Glutamatergic neuron (in vitro differentiated cells): ENCODE measurements at places on chromosomes 6 and 20.
A peak's percentile ranks its signal among the peaks of the same experiment; 100 is the strongest.

DNA sequence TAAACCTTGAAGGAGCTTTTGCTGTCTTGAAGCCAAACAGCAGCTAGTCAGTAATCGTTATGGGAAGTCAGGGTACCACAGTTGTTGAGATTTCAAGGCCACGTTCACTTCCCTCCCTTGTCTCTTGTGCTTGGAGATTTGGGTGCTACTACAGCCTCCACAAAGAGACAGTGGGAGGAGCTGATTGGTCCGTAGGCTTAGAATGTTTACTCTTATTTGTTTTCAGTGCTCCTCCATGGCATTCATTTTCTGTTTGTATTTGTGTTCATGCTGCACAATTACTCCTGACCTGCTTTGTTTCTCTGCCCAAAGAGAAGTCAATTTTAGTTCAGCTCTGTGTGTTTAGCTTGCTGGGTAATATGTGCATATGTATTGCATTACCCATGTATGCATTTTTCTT, 147.7 kb downstream of the PRL start:
- DNase-seq = no peak

GRCh38 chr6:38364127-38364526, 275.6 kb downstream of the BTBD9 start:
- DNase-seq = no peak

- no peak for DNase-seq
Observed at GRCh38 chr6:28738396-28738765, 185.4 kb downstream of the TRIM27 start.

DNA sequence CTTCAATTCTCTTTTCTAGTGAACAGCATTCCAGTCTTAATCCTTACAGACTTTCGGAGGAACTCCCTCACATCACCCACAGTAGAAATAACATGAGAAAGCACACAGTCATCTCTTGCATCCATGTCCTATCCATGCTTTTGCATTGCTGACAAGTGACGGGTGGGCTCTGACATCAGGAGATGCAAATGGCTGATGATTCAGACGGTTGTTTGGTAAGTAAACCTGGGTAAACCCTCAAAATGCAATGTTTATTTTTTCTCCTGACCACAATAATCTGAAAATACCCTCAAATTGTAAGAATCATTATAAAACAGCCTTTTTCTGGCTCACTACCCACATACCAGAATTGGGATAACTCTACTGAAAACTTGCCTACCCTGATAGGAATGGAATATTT, 792.0 kb downstream of the MAFB start:
- DNase-seq = no peak

GRCh38 chr6:165906-166305, 126.4 kb upstream of the DUSP22 start:
- no peak for DNase-seq

DNA sequence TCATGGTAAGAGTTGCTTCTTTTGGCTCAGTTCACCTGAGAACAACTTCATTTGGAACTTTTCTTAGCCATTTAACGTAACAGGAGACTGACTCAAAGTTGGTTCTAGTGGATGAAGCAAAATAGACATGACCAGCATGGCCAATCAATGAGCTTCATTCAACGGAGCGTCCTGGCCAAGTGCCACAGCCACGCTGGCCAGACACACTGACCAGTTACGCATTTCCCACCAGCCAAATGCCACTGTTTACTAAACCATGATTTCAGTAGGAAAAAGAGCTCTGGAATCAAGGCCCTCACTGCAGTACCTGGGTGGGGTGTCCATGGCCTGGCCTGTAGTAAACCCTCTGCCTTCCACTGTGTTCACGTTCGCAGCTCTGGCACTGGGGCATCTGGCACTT, 80.4 kb downstream of the POPDC3 start:
- no peak for DNase-seq

GRCh38 chr20:53129563-53129962, 157.4 kb downstream of the TSHZ2 start:
- no peak for DNase-seq

DNA sequence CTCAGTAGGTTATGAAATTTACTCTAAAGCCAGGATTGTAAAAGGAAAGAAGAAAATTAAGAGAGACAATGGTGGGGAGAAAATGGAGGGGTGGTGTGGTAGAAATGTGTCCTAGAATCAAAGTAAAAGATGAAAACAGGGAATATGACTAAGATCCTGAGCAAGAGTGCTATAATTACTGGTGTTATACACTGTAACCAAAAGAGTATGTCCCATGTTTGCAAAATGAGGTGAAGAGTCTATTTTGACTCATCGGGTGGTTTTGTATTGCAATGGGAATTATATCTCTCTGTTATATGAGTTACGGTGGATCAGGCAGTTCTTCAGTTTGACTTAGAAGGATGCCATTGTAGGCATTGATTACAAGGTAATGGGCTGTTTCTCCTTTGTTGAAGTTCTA, 8.5 kb downstream of the L3MBTL3 start:
- DNase-seq = no peak

DNA sequence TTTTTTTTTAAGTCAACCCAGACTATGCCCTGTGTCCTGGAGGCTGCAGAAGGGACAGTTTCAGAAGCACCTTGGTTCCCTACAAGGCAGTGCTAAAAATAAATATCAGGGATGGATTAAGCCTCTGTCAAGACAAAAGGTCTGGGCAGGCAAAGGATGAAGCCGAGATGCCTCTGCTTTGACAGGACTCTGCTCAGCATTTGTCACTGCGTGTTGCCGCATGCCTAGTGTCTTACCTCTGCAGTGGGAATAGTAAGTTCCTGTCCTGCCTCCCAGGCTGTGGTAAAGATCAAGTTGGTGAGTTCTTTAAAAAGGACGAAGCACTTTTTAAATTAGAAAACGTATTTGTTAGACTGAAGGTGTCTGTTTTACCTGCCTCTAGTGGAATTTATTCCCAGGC, 15.1 kb downstream of the AAR2 start:
- no peak for DNase-seq

- DNase-seq = peak; percentile 71
Observed at GRCh38 chr6:25017932-25018567, 82.3 kb upstream of the RIPOR2 start.

DNA sequence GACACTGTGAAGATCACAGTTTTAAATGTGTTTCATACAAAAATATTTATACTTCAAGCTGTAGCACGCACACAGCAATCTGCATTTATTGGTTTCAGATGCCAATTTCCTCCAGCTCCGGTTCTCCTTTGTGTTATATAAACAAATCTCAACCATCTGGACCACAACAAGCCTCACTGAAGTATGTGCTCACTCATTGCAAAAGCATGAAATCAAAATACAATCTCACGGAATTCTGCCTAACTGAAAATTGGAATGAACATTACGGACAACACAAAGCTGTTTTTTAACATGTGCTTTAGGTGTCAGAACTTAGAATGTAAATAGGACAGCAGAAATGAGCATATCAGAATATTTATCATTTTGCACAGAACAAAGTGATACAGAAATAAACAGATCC, 38.0 kb downstream of the RCAN2 start:
- DNase-seq = no peak

DNA sequence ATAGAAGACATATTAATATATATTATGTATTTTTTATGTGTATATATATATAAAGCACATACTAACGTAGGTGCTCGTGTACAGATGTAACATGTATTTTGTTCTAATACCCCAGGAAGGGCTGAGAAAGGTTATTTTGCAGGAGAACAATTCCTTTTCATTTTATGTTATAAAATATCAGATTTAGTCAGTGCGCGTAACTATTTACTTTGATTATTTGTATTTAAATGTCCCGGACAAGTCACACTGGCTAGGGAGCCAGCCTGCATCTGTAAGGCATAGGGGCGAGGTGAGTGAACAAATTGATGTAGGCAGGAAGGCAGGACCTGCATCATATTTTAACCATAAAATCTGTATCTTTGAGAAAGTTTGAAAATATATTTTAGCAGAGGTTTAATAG, 74.1 kb downstream of the BMP7 start:
- DNase-seq = no peak

DNA sequence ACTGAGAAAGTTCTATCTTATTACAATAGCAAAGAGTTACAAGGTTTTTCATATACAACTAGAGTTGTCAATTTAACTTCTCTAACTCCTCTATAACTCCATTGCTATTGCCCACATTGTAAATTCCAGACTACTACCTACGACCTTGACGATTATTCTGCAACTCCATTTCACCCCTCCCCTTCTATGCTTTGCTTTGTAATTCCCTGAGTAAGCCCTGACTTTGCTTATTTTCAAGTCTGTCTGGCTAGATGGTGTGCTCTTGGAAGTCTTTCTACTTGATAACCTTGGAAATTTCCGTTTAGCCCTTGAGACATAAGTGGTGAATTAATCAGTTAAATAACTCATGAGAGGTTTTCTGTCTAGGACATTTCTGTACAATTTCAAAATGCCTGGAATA, 161.4 kb downstream of the C6orf58 start:
- DNase-seq = no peak

GRCh38 chr20:6040958-6041807, 12.7 kb downstream of the LRRN4 start:
- DNase-seq = no peak

- no peak for DNase-seq
Observed at GRCh38 chr6:143465546-143465945, 14.9 kb downstream of the PEX3 start.

DNA sequence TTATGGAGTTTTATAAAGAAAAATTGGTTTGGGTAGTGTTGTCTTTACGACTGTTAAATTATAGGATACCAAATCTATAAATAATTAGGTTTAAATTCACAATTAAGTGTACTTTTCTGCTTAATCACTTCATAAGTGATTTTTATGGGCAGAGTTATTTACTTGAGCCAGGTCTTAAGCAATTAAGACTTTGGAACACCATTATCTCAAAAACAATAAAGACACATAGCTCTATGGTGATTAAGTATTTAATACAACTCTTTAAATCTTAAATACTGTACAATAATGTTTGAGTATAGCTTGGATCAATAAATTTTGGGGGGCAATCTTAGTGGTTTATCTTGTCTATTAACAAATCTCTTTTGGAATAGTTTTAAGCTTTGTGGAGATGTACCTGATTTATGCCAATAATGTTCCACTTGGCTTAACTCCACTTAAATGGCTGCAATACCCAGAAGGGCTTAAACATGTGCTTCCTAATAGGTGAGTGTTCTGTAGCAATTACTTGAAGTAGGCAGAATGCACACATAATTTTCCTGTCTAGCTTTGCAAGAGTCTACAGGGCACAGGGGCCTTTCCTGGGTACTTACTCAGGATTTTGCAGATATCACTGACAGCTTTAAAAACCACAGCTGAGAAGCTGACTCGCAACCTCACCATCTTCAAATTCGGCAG, 7.5 kb downstream of the FERMT1 start:
- DNase-seq = no peak

DNA sequence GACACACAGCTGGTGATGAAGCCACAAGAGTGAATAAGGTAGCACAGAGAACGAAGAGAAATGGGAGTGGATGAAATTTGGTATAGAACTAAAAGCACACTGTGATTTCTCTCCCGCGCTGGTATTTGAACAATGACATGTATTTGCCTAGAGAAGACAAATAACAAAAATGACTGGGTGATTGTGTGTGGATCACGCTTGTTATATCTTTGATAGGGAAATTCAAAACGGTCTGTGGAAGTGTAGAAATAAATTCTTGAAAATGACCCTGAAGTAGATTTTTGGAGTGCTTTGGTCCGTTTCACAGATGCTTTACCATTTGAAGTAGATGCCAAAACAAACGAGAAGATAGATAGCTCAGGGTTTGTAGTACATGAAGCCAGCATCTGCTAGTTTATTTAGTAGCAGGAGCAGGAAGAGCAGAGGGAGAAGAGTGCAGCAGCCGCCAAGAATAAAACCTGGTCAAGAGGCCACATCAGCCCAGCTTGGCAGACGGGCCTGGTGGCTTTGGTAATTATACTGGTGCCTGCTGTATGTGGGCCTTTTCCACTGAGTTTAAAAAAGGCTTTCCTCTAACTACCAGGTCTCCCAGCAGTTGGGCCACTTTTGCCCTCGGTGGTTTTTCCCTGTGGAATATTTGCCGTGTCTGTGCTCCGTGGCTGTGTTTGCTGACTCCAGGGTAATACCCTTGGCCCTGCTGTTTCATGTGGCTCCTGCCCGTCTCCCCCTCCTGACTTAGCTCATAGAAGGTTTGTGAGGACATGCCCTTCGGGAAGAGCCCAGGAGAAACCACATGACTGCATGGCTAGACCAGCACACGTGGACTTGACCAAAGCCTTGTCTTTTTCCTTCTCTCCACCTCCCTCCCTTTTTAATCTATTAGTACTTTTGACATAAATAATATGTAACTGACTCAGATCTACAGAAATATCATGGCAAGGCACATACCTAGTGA, 294.0 kb downstream of the SOX4 start:
- no peak for DNase-seq

DNA sequence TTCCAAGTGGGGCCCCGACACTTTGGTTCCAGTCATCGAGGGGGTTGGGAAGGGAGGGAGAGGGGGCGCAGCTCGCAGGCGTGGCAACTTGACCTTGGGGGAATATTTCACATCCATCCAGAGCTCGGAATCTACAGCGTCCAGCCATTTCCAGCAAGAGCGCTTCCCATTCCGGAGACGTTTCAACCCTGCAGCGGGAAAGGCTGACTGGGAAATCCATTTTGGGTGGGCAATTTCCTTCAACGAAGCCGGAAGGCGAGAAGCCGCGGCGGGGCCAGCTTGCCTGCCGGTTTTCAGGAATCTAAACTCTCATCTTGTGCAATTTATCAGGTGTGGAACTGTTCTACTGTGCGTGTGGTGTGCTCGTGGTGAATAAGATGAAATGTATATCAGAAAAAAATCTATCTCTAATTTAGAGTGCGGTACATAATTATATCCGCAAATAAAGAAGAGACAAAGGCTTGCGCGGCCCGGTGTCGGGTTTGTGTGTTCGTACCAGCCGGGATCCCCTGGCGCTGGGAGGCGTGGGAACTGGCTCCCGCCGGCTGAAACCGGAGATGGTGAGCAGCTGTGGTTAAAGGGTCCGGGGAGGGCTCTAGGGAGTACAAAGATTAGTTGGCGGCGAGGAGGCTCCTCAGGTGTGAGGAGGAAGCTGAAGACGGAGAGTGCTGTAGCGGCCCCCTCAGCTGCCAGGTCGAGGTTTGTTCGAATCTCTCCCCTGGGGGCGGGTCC, 4.8 kb downstream of the SLC32A1 start:
- DNase-seq = peak; percentile 73

- DNase-seq = no peak
Observed at GRCh38 chr6:139152088-139152891, 17.4 kb downstream of the HECA start.

GRCh38 chr6:83047065-83047754, 18.4 kb downstream of the UBE3D start:
- DNase-seq = no peak

DNA sequence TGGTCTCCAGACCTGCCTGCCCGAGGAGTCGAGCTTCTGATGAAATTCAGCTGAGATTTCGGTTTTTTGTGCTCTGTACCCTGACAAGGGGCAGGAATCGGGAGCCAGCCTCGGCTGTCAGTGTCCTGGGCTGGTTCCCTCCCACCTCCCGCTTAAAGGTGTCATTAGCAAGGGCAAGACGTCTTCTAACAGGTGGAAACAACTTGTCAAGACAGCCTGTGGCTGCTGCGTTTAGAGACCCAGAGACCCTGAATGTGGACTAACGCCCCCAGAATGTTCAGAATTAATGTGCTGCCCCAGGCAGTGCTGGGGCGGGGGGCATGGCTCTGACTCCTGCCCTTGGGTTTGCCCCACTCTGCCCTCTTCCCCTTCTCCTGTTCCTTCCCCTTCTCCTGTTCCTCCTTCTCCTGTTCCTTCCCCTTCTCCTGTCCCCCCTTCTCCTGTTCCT, 69.7 kb downstream of the PHACTR3 start:
- DNase-seq = no peak
